ENCODE measurements at places on chromosomes 13 and 19.

GRCh38 chr19:44598880-44599279 is 14.5 kb upstream of the IGSF23 start:
- DNase-seq: no peak

- DNase-seq: no peak
Measured at GRCh38 chr19:10655457-10656312, 1.5 kb downstream of the ILF3 start.

DNA sequence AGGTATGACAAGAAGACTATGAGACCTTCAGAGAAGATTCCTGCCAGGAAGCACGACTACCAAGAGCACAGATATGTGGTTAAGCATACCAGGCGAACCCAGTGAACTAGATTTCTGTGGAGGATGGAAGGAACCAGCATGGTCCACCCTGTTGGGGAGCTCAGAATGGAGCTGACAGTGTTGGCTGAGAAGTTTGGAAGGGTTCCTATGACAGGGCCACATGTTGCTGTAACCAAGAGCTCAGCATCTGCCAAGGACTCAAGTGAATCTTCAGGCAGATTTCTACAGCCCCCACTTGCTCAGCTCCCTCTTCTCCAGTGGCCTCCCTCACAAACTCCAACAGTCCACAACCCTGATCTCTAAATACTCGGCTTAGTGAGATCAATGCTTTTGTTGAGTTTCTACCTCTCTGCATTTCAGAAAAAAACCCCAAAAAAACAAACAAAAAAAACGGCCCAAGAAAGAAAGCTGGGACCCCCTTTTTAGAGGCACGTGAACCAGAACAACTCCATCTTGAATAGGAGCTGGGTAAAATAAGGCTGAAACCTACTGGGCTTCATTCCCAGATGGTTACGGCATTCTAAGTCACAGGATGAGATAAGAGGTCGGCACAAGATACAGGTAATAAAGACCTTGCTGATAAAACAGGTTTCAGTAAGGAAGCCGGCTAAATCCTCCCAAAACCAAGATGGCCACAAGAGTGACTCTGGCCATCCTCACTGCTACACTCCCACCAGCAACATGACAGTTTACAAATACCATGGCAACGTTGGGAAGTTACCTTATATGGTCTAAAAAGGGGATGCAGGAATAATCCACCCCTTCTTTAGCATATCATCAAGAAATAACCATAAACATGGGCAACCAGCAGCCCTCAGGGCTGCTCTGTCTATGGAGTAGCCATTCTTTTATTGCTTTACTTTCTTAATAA is 691.1 kb downstream of the UQCRFS1 start:
- no peak for DNase-seq

- no peak for DNase-seq
Measured at GRCh38 chr19:35742121-35742724, at the start of gene IGFLR1. IGFLR1 (minus strand) TSS chr19:35742452; CDS start chr19:35741180, 1,272 bp downstream.

- DNase-seq: no peak
Measured at GRCh38 chr13:74641586-74641985, 507.4 kb upstream of the KLF12 start.

All from retinal pigment epithelial cell (primary cell).